ENCODE measurements at places on chromosomes 13 and 19.

GRCh38 chr19:41871573-41872383, 5.3 kb upstream of the CD79A start:
- DNase-seq: no peak

DNA sequence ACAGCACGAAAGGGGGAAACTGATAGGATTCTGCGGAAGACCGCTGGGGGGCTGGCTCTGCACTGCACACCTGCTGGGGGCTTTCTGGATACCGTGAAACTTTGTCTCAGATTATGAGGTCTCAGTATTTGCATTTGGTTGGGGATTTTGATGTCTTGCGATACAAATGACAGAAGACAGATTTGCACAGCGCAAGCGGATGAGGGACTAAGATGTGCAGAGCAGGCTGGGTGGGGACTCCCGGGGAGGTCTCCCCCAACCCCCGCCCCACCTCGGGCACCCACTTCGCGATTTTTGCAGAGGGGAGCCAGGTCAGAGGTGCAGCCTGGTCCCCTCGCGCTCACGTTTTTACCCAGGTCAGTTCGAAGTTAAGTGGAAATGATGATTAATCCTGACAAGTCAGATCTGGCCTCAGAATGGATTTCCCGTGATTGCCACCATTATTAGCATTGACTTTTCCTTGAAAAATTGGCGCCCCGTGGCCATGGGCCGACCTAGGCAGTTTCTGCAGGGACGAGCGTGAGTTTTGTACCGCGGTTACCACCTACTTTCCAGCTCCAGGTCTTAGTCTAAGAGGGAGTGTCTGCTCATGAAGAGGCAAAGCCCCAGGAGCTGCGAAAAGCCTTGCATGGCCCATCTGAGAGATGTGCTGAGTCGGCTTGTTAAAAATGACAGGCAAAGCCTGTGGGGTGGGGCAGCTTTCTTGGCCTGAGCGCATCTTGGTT, 1.3 kb upstream of the GJB2 start:
- no peak for DNase-seq

DNA sequence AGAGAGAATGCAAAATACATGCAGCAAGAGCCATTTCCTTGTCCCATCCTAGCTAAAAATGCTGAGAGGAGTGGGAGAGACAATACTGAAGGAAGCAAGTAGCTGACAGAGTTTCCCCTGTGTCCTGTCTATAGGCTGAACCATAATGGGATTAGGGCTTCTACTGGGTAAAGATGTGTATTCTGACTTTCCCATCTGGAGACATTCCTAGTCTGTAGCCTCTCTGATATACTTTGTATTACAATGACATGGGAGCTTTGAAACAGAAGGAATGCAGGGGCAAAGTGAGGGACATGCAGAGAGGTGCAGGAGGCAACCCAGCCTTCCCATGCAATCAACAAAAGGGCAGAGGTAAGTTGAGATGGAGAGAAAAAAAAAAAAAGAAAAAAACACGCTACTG, 10.5 kb upstream of the GPC6 start:
- no peak for DNase-seq

GRCh38 chr13:77952737-77953136, 34.1 kb upstream of the EDNRB start:
- no peak for DNase-seq

DNA sequence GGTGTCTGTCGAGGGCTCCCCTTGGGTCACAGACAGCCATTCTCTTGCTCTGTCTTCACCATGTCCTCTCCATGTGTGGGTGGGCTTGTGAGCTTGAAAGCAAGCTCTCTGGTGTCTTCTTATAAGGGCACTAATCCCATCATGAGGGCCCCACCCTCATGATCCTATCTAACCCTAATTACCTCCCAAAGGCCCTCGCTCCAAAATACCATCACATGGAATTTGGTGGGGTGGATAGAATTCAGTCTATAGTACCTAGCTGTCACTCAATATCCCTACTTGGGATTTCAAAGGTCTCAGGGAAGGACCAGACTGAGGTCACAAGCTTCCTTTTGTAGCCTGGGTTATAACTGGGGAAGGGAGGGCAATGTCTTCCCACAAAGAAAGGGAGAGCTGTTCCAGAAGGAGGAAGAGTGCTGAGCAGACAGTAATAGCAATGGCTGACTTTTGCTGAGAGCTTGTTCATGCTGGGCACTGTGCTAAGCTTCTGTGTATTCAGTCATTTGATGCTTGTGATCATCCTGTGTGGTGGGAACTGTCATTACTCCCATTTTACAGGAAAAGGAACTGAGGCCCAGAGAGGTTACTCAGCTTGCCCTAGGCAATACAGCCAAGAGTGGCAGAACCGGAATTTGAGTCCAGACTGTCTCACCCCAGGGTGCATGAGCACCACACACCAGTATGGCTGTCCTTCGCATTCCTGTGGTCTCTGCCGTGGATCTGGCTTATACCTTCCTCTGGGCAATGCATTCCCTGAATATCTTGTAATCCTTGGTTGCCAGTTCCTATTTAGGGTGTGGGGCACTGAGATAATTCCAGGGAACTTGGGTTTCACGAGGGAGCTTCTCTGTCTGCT, 8.2 kb downstream of the FXYD5 start:
- DNase-seq: no peak
